ENCODE measurements at places on chromosomes 11 and 22.

GRCh38 chr11:113595810-113596594 lies 110.1 kb downstream of the TMPRSS5 start:
- DNase-seq = no peak

- DNase-seq = no peak
Observed at GRCh38 chr11:44389963-44390605, 80.1 kb upstream of the ALX4 start.

DNA sequence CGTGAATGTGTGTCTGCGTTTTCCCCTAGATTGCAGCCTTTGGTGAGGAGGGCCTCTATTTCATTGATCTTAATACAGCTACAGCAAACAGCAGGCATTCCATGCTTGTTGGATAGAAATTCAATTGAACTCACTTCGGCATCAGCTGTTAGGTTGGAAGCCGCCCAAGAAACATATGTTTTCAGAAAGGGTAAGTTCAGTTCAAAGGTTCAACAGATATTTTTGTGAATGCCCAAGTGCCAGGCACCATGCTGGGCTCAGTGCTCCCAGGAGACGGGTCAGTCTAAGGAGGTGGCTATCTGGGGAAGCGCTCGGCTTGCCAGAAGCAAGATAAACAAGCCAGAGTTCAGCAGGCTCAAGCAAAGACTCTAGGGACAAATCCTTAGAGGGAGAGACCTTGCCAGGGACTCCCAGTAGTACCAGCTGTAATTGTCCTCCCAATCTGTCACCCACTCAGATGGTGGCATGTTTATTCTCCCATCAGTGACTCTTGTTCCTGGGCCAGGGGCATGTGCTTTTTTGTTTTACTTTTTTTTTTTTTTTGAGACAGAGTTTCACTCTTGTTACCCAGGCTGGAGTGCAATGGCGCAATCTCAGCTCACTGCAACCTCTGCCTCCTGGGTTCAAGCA lies 64.5 kb upstream of the LARGE1 start:
- no peak for DNase-seq

GRCh38 chr22:27240298-27241075 lies 561.1 kb downstream of the MN1 start:
- DNase-seq = no peak

GRCh38 chr11:9763301-9763700 lies 99.4 kb downstream of the SWAP70 start:
- no peak for DNase-seq

- no peak for DNase-seq
Observed at GRCh38 chr11:11445441-11446185, 92.6 kb upstream of the CSNK2A3 start.

GRCh38 chr11:59643390-59643789 lies 25.4 kb downstream of the PATL1 start:
- no peak for DNase-seq

DNA sequence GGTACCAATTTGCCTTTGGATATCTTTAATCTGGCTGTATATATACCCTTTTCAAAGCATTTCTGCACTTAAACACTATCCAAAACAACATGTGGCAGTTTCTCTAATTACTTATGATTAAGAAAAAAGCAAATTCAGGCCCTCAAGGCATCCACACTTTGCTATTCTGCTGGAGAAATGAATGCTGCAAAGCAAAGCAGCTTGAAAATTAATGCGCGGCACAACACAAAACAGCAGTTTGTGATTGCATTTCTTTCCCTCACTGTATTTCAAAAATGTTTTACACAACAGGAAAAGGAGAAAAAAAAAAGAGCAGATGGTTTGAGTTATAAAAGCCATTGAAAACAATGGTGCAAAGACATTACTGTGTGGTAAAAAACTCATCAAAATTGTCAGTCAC lies 738.4 kb upstream of the RAG2 start:
- DNase-seq = no peak

GRCh38 chr11:65945430-65945911 lies at the start of gene TSGA10IP:
Gene TSGA10IP (plus strand): TSS chr11:65945480. CDS start chr11:65945676, 196 bp downstream.
- no peak for DNase-seq

DNA sequence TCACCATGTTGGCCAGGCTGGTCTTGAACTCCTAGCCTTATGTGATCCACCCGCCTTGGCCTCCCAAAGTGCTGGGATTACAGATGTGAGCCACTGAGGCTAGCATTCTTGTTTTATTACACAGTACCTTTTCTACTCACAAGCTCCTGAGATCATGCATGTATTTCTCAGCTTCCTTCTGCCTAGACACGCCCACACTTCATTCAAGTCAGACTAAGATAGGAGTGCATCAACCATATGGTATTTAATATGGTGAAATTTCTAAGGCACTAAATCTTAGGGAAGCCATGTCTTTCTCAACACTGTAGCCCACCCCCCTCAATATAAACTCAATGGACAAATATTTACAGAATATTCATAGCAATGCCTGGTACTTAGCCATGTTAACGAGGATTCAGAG lies 62.1 kb downstream of the SLC25A17 start:
- DNase-seq = no peak

DNA sequence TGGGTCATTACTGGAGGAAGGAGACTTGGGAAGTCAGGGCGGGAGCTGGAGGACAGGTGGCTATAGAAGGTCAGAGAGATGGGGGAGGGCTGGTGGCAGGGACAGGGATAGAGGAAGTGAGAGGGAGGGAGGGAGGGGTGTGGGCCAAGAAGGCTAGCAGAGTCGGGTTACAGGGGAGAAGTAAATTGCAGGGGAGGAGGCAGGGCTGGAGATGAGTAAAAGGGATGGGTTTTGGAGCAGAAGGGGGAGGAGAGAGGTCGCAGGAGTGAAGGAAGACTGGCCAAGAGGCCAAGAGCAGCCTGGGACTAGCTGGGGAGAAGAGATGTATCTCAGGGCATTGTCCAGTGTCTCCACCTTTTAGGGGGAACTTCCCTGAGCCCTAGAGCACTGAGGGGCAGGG lies 33.0 kb downstream of the LRRC10B start:
- no peak for DNase-seq

- no peak for DNase-seq
Observed at GRCh38 chr11:72856065-72856464, 41.9 kb downstream of the ATG16L2 start.

DNA sequence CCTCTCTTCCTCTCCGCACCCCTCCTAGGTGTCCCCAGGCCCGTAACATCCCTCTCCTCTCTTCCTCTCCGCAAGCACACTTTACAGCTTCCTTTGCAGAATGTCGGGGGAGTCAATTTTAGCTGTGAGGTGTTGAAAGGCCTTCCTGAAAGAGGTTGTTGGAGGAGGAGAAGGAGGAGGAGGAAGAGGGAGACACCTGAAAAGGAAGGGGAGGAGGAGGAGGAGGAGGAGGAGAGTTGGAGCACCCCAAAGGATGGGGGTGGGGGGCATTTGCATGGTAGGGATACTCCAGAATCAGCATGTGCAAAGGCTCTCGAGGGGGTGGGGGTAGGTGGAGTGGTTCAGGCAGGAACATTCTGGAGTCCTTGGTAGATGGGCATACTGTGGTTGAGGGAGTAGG lies 1045.1 kb downstream of the TBC1D22A start:
- DNase-seq = no peak

DNA sequence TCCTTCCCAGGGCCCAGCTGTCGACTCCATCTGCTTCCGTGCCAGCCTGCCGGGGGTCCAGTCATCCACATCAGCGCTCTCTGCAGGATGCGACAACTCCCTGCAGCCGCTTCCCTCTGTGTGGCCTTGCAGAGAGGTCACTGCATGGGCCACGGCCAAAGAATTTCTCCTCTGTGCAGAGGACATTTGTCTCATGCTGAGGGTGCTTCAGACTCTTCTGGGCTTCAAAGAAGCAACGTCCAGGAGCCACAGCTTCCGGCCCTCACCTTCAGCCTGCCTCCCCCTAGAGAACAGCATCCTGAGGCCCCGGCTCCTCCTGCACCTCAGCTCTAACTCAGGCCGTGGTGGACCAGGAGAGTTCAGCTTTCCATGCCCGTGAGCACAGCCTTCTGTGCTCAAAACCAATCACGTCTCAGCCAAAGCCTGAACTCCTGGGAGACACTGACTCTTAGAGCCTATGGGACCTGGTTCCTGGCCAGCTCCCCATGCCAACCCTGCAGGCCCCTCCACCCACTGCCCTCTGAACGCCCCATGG lies 258.9 kb downstream of the BRD1 start:
- DNase-seq = no peak

- DNase-seq = no peak
Observed at GRCh38 chr22:46121079-46121478, 29.2 kb upstream of the PPARA start.

GRCh38 chr11:113593698-113594308 lies 112.3 kb downstream of the TMPRSS5 start:
- no peak for DNase-seq

- no peak for DNase-seq
Observed at GRCh38 chr11:43874738-43875137, 5.9 kb upstream of the ALKBH3 start.

DNA sequence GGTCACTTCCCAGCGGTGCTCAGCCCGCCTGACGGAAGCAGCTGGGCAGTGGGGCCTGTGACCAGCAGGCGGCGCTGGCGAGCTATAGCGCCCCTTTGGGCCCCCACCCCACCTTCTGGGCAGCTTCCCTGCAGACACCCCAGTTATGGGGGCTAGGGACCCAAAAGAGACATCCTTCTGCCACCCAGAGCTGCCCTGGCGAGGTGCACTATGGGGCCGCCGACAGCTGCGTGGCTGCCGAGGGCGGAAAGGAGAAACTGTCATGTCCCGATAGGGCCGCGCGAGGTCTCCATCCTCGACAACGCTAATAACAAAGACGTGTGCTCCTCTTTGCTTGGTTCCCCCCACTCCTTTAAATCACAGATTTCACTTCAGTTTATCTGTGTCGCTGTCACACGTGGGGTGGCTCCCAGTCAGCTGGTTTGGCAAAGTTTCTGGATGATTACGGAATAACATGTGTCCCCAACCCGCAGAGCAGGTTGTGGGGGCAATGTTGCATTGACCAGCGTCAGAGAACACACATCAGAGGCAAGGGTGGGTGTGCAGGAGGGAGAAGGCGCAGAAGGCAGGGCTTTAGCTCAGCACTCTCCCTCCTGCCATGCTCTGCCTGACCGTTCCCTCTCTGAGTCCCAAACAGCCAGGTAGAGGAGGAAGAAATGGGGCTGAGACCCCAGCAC lies 673 bp upstream of the MYO7A start:
- DNase-seq = no peak

GRCh38 chr22:33472462-33473344 lies 414.5 kb upstream of the SYN3 start:
- no peak for DNase-seq

- peak; percentile 57 for DNase-seq
Observed at GRCh38 chr11:10605941-10606381, 37.5 kb upstream of the LYVE1 start.

- no peak for DNase-seq
Observed at GRCh38 chr22:33569559-33569958, 350.7 kb downstream of the LARGE1 start.

DNA sequence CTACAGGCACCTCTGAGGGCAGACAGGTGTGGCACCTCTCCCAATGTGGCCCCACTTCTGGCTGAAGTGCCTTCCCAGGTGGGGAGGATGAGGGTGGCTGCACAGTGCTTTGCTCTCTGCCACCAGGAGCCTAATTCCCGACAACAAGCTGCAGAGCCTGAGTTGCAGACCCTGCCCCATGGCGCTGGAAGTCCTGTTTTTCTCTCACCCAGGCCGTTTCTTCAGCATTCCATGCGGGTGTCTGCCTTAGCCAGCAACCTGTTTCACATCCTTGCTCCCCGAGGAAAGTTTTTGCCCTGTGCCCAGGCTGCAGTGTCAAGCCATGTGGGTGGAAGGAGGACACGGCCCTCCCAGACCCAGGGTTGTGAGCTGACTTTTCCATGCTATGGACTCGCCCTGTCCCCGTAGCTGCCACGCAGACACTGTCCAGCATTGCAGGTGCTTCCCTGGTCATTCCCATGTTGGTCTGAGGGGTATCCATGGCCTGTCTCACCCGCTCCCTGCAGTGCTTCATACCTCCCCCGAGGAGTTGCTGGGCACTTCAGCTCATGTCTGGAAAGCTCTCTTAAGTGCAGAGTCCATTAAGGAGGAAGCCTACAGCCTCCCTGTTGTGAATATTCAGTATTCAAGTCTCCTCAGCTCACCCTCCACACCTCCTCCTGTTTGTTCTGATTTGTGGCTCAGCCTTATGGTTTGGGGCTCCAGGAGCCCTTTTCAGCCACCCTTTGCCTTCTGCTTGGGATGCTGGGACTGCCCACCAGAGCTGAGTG lies 2.9 kb downstream of the DAGLA start:
- DNase-seq = no peak

- DNase-seq = no peak
Observed at GRCh38 chr11:64139049-64139448, 26.9 kb downstream of the MACROD1 start.

- DNase-seq = no peak
Observed at GRCh38 chr11:60128376-60128775, 39.9 kb downstream of the MS4A2 start.

- no peak for DNase-seq
Observed at GRCh38 chr11:108019870-108020540, 11.3 kb downstream of the CUL5 start.

DNA sequence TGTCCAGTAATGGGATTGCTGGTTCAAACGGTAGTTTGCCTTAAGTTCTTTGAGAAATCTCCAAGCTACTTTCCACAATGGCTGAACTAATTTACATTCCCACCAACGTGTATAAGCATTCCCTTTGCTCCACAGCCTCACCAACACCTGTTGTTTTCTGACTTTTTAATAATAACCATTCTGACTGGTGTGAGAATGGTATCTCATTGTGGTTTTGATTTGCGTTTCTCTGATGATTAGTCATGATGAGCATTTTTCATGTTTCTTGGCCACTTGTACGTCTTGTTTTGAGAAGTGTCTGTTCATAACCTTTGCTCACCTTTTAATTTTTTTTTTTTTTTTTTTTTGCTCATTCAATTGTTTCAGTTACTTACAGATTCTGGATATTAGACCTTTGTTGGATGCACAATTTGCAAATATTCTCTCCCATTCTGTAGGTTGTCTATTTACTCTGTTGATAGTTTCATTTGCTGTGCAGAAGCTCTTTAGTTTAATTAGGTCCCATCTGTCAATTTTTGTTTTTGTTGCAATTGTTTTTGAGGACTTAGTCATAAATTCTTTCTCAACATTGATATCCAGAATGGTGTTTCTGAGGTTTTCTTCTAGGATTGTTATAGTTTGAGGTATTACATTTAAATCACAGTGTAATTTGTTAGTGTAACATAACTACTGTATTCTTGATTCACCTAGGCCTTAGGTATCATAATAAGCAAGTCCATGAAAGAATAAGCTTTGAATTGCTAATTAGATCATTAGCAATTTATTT lies 33.0 kb downstream of the CCDC34 start:
- DNase-seq = no peak

DNA sequence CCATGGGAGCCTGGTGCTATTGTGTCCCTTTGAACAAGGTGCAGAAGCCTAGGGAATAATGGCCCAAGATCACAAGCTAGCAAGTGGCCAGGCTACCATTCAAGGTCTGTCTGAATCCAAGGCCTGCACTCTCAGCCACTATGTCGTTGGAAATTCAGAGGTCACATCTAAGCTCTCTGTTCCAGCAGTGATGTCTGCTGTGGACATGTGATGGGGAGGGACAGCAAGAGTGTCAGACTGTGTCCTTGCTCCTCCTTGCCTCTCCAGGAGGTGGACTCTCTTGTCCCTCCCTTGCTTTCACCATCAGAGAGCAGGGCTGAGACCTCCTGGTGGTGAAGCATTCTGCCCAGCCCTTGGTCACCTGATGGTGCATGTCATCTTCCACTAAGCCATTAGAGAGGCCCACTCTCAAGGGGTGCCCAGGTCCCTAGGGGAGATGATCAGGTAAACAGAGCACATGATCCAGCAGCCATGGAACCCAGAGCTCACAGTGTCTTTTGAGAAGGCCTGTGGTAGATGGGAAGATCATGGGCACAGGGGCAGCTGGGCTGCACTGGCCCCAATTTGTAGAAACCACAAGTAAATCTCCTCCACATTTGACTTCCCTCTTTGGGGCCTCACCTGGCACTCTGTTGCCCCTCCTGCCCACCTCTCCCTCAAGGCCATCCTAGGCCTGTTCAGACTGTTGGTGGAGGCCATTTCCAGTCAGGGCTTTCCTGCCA lies 37.1 kb upstream of the SUSD2 start:
- no peak for DNase-seq

All from brain pericyte (primary cell).